ENCODE measurements at places on chromosomes 4 and X.
A peak's percentile ranks its signal among the peaks of the same experiment; 100 is the strongest.

- no peak for DNase-seq
Observed at GRCh38 chrX:63652086-63652765, 132.8 kb downstream of the ARHGEF9 start.

DNA sequence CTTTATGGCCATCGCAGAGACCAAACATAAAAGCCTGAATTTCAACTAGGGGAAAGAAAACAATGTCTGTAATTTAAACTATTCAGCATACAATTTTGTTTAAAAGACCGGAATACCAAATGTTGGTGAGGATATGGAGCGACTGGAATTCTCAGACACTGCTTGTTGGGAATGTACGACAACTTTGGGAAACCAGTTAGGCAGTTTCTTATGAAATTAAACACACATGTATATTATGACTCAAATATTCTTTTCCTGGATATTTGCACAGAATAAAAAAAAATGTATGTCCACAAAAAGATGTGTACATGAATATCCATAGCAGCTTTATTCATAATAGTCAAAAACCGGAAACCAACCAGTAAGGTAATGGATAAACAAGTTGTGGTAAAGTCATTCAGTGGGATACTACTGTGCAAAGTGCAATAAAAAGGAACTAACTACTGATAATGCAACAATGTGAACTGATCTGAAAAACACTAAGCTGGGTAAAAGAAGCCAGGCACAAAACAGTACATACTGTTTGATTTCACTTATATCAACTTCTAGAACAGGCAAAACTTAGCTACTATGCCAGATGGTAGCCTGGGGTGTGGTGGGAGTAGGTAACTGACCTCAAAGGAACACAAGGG lies 152.7 kb upstream of the FTHL17 start:
- no peak for DNase-seq

DNA sequence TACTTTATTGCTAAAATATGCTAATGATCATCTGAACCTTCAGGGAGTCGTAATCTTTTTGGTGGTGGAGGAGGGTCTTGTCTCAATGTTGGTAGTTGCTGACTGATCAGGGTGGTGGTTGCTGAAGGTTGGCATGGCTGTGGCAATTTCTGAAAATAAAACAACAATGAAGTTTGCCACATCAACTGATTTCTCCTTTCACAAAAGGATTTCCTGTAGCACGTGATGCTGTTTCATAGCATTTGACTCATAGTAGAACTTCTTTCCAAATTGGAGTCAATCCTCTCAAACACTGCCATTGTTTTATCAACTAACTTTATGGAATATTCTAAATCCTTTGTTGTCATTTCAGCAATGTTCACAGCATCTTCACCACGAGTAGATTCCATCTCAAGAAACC lies 19.3 kb downstream of the DDIT4L start:
- DNase-seq = peak; percentile 88

DNA sequence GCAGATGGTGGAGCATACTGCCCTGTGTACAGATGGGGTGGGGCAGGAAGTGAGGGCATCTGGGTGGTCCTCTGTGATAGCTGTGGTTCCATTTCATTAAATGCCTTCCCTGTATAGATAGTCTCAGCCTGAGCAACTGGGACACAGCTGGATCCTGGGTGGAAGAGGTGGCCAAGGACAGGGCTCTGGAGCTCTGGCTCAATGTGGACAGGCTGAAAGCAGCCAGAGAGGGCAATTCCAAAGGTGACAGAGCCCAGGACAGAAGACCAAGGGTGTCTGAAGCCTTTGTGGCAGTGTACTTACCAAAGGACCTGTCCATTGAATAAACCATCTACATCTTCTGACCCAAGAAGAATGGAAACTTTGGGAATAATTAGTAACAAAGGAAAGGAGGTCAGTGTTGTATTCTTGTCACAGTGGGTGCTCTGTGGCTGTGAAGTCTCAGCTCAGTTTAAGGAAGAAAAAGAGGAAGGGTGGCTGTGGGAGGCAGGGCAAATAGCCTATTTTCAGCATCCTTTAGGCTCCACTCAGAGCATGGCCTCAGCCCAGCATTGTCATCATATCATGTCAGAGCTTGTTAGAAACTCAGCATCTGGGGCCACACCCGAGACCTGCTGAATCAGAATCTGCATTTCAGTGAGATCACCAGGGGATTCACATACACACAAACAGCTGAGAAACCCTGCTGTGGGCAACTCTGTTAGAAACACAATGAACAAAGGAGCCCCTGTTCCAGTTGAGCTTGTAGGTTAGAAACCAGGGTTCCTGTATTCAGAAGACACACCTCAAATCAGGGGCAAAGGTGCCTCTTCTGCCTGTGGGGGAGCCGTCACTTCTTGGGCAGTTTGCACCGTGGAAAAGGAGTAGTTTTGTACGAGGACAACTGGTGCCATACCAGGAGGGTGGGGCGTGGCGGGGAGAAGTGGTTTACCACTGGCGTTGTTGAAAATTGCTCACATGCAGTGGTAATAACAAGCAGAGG lies 168.6 kb downstream of the PTTG2 start:
- DNase-seq = no peak

DNA sequence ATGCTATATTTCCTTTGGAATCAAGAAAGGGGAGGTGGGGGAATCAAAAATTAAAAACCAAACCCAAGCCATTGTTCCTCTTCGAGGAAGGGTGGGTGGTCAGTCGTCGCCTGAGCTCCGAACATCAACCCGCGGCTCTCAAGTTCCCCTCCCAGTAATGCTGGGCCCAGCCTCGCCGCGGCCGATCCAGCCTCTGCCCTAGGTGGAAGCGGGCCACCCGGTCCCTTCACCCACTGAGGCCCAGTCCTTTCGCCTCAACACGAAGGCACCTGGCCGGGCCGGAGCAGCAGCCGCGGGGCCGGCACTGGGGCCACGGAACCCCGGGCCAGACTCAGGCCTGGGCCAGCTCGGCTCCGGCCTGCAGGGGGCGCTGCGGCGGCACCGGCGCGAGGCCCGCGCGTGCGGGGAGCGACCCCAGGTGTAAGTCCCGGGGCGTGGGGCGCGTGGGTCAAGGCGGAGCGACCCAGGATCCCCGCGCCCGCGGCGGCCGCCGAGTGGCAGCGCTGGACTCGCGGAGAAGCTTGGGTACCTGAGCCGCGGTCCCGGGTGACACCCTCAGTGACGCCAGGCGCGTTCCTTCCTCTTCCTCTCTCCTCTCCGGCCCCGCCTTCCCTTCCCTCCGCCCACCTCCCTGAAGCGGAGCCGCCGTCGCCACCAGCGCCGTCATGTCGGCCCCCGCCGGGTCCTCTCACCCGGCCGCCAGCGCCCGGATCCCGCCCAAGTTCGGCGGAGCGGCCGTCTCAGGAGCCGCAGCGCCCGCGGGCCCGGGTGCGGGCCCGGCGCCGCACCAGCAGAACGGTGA lies at the start of gene SEC24B:
TSS of gene SEC24B (plus strand) at position 611 of the 802 bp plus-strand sequence. CDS start at position 666, 55 bp downstream.
- peak; percentile 59 for DNase-seq

DNA sequence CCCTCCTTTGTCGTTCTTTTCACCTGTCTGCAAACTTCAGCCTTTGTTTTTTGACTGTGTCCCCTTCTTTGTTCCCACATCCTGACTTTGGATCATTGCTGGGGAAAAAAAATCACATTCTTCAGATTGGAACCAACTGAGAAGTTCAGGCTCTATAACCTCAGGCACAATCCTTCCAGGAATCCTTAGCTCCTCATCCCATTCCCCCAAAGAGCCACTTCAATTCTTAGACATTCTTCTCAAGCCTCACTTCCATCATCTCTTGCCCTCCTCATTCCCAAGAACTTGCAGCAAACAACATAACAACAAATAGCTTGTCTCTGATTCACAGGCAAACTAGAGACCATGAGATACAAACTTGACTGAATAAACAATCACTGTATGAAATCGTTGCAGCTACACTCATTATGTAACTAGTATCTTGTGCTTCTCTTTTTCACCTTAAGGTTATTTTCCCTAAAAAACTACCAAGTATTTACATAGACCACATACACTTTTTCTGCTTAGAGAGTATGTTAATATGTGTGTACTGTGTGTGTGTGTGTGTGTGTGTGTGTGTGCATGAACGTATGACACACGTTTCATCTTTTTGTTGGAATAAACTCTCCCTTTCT lies 26.4 kb upstream of the PGM2 start:
- no peak for DNase-seq

GRCh38 chr4:148103597-148104355 lies 338.4 kb downstream of the NR3C2 start:
- DNase-seq = no peak

GRCh38 chr4:123421937-123422781 lies 25.6 kb downstream of the SPRY1 start:
- DNase-seq = no peak

DNA sequence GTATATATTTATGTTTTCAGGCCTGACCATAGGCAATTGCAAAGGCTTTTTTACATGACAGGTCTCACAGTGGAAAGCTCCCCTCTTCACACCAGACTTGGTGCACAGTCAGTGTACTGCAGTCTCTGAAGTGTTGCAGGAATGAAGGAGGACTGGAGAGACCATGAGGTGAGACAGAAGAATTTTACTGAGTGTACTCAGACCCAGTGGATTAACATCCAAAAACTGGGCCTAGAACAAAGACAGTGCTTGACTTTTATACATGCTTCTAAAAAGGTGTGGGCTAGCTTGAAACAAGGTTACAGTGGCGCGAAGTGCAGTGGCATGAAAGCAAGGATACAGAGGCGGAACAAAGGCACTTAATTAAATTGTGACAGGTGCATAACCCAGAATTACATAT lies 822.9 kb downstream of the RAPGEF2 start:
- no peak for DNase-seq

DNA sequence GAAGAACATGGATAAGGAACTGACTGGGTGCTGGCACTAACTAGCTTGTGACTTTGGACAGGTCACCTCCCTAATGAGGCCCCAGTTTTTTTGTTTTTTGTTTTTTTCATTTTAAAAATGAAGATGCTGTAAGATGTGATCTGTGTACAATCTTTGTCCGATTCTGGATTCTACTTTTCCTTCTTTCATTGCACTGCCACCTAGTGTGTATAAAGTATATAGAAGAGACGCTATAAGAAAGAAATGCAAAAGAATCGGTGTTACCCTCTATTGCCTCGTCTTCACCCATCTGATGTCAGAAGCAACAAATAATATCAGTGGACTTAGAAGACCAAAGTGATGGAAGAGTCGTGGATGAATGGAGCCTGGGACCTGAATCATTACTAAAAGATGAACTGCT lies 58.6 kb upstream of the P2RY10 start:
- DNase-seq = peak; percentile 0

DNA sequence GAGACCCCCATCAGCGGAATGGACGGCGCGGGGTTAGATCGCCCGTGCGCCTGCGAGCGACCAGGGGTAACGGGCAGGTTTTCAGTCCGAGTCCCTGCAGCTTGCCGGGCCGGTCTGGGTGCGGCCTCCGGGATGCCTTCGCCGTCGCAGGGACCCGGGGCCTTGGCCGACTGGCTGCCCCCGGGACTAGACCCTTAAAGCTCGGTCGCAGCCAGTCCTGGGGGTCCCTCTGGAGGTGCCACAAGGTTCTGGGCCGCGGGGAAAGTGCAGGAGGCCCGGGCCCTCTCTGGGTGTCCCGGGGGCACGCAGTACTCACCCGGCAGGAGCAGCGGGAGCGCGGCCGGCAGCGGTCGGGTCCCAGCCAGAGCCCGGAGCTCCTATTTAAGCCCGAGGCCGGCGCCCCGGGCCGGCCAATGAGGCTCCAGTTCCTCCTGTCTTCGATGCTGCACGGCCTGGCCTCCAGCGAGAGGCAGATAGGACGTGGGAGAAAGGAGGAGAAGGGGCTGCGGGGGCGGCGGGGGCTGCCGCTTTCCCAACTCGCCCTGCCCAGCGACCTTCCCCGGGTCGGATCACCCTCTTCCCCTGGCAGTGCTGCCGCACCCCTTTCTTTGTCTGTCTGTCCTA lies at the start of gene SPON2:
TSS of gene SPON2 (minus strand) at position 356 of the 624 bp plus-strand sequence.
- no peak for DNase-seq

DNA sequence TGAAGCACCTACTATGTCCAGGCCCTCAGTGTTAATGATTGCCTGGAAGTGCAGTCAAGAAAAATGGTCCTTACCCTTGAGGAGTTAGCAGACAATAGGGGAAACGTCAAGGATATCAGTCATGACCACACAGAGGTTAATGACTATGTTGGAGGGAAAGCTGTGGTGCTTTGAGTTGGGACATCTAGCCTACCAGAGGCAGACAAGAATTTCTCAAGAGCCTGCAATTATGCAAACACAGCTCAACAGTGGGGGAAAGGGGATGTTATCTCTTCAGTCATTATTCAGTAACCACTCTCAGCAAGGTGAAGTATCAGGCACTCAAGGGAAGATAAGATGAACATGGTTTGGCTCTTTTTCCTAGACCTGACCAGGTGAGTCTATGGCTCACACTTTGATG lies 7.0 kb upstream of the FGFBP1 start:
- no peak for DNase-seq

DNA sequence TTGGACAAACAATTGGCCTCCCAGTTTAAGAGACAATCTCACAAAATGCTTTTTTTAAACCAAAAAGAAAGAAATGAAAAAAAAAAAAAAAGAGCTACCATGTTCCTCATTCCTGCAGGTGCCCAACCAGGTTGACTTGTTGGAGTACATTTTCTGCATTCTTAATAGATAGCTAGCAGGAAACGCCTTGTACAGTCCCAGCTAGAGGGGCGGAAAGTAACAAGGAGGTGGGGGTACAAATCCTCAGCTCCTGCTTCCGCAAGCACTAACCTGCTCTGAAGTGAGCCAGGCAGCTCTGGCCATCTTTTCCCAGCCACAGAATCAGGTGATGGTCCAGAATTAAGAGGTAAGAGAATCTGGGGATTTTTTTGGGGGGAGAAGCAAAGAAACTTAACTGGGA lies at the start of gene VGLL1:
TSS of gene VGLL1 (plus strand) at position 265 of the 400 bp plus-strand sequence. CDS start 3,806 bp downstream, outside the sequence.
- DNase-seq = no peak

- peak; percentile 48 for DNase-seq
Observed at GRCh38 chr4:70601422-70602039, 9.5 kb downstream of the AMBN start.

GRCh38 chr4:61520681-61521160 lies 320.6 kb downstream of the ADGRL3 start:
- DNase-seq = no peak

GRCh38 chr4:8016527-8016926 lies 76.9 kb upstream of the AFAP1 start:
- DNase-seq = no peak

GRCh38 chr4:138958519-138958918 lies 57.1 kb upstream of the NOCT start:
- DNase-seq = no peak

DNA sequence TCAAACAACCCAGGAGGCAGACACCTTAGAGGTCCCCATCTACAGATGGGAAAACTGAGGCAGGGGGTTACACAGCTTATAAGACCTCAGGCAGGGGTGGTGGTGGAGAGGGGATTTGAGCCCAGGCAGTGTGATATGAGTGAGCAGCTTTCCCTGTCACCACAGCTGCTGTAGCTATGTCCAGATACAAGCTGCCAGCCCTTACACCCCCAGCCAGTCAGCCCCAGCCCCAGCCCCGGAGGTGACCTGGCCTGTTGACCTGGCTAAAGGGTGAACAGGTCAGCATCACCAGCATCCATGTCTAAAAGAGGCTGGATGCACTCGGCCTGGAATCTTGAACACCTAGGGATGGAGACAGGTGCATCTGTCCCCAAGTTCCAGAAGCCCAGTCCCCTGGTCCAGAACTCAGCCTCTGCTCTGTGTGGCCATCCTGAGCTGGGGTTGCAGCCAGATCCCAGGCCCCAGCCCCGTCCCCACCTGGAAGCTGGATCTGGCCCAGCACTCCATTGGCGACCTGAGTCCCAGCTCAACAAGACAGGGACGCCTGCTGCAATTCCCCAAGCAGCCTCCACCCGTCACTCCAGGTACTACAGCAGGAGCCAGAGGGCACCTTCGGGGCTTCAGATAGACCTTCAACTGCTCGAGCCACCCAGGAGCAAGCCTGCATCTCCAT lies 89.5 kb downstream of the JAKMIP1 start:
- DNase-seq = no peak

GRCh38 chr4:140088323-140088967 lies 65.5 kb downstream of the MAML3 start:
- no peak for DNase-seq

- peak; percentile 64 for DNase-seq
Observed at GRCh38 chr4:44668526-44668925, 9.7 kb upstream of the GUF1 start.

Data from kidney capillary endothelial cell (primary cell).